GM10248 (cell line): ENCODE measurements at places on chromosomes 2 and 18.

DNA sequence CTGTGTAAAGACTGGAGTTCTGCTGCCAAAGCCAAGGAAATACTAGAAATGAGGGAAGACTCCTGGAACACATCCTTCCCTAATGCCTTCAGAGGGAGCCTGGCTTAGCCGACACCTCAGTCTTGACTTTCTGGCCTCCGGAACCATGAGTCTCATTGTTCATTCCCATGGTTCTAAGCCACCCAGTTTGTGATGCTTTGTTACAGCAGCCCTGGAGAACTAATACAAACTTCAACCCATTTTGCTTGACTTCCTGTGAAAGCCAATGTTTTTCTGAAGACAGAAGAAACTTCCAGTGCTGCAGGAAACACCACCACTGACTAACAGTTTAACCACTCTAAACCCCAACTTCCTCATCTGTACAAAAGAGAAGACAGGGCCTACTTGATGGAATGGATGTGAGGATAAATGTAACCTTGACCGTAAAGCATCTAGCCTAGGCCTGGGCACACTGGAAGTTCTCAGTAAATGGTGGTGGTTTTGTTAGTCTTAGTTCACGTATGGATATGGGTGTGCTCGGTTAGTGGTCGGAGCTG, 85.9 kb upstream of the RFX8 start:
- no peak for DNase-seq

DNA sequence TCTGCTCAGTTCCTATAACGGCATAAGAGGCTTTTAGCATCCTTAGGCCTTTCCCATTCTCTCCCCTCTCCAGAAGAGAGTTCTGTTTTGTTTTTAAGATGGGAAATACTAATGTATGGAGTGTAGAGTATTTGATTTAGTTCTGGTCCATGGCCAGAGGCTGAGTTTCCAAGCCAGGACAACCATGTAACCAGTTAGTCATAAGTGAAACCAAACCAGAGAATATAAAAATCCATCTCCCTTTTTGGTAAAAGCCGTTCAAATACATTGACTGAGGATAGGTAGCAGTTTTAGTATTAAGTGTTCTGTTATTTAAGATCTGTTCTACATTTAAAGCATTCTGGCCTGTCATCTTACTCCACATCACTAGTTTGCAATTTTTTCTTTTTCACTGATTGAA, 3.1 kb downstream of the PSMD1 start:
- no peak for DNase-seq

GRCh38 chr2:217302856-217303255, 443.0 kb upstream of the TNP1 start:
- no peak for DNase-seq

DNA sequence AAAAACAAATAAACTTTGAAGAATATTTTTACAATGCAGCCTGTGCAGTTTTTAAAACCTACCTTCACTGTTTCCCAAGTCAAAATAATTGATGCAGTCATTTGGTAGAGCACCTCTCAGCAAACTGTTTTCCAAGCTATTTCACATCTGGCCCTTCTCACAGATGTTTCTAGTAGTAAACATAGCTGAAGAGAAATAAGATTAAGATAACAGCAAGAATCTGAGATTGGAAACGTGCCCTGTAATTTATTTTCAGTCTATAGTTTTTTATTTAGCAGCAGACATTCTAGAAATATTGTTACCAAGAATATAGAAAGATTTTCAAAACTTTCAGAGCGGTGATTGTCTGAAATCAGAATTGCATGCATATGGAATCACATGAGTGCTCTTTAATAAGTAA, 440.2 kb downstream of the TRIB2 start:
- no peak for DNase-seq

DNA sequence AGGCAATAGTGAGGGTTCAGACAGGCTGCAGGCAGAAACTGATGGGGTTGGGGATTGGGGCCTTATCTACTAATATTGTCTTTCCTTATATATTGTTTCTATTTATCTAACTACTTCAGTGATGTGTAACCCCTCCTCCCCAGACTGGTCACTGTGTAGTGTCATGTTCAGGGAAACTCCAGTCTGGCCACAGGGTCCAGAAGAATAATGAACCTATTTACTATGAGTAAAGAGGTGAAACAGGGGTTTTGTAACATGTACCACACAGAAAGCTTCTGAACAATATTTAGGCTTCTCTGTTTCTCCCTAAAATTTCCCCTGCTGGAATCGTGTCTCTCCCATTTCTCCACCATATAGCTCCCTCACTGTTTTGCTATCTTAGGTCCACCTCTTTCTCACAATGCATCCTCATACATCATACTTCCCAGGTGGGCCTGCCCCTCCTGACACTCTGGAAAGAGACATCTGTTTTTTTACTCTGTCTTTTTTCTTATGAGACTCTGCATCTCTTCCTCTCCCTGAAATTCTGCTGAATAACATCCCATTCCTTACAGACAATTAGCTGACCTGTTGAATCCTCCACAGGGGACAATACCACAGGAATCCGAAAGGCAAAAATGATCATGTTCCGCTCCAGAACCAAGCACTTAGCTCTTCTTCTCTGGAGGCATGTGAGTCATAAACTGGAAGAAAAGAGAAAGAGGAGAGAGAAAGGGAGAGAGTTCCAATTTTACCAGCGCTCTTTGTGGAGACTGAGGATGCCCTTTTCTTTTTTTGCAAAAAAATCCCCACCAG, 154.8 kb downstream of the ZEB2 start:
- DNase-seq: peak; percentile 60

DNA sequence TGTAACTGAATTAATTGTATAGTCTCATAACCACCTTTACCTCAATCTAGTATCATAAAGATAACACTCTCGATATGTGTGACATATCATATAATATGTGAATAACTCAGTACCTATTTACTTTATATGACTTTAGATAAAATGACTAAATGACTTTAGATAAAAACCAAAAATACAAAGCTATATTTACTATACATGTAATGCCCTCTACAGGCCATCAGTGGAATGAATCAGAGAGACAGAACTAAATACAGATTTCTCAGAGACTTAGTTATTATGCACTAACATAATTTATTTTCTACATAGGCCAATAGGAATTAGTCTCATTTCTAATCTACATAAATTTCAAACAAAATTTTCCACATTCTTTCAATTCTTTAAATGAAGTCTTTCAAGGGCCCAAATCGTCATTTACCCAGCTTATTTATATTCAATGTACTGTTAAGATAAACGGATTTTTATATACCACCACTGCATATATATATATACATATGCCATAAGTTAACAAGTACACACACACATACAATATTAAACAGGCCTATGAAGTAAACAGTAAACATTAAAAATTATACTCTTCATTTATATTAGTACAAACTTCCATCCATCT, 219.9 kb downstream of the EXOC6B start:
- DNase-seq: peak; percentile 16

DNA sequence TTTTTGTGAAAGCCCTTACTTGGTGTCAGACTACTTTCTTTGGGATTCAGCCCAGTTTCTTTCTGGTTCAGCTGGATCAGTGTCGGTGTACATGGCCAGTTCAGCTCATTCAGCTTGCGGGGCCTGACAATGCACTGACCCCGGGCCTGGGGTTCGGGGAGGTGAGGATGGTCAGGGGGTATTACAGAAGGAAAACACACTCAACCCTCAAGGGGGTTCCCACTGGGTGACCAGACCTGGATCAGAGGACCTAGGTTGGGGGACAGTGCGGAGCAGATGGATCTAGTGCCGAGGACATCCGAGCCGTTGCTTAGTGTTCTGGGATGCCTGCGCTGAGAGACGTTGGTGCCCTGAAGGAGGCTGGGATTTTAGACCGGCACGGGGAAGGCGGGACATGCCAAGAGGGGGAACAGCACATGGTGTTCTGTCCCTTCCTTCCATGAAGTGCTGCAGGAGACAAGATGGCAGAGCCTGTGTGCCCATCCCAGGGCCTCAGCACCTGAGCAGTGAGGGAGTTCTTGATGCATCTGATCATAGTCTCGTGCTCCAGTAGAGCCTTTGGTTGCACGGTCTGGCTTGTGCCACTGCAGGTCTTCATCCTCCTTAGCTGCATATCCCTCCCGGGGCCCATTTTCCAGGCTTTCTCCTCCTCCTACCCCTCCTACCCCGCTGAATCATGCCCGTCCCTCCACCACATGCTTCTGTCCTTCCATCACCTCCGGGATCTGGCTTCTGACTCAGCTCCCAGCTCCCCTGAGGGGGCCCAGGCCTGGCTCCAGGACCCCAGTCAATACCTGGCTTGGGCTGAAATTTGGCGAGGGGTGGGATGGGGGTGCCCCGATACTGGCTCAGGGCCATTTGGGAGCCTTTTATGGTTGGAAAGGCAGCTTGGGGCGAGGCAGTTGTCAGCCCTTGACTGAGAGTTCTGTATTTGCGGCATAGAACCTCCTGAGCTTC, 18.0 kb downstream of the SPEG start:
- no peak for DNase-seq

- DNase-seq: no peak
These were observed 8.9 kb downstream of the ZFP36L2 start for GRCh38 chr2:43217228-43218154.

DNA sequence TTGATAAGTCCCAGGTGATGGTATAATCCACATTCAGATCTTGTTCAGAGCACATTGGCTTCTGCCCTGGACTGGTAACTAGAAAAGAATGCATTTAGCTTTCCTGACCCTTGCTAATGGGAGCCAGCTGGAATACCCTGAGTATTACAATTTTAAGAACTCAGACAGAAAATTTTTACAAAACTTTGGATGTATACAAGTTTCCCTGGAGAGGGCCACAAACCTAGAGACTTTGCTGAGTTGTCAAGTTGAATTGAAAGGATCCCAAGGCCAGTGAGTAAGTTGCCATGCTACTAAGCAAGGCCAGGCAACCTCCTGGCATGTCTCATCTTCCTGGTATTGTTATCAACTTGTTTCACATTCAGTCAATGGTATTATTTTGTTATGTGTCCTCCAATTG, 20.0 kb upstream of the NABP1 start:
- DNase-seq: no peak

DNA sequence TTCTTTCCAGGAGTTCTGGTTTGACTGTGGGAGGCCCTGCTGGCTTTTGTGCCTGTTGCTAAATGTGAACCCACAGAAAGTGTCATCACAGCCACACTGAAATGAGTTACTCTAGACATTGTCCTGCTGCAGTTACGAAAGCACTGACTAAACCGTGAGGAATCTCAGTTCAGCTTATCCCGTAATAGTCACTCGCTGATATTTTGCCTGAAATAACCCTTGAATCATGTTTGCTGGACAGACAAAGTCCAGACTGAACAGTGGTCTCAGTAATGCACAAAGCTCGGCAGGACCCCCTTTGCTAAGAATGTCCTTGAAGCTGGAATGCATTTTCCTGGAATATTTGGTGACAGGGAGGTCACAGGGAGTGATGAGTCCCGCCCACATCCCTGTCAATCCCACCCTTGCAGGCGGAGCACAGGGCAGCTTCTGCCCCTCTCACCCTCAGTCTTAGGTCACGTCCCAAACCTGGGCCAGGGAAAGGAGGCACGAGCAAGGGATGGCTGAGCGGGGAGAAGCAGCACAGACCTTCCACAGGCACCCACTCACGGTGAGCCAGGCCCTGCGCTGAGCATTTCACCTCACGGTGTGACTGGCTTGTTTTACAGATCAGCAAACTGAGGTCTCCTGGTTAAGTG, 53.4 kb downstream of the ADI1 start:
- DNase-seq: no peak

GRCh38 chr2:120254178-120254577, 1.5 kb downstream of the RALB start:
- no peak for DNase-seq

DNA sequence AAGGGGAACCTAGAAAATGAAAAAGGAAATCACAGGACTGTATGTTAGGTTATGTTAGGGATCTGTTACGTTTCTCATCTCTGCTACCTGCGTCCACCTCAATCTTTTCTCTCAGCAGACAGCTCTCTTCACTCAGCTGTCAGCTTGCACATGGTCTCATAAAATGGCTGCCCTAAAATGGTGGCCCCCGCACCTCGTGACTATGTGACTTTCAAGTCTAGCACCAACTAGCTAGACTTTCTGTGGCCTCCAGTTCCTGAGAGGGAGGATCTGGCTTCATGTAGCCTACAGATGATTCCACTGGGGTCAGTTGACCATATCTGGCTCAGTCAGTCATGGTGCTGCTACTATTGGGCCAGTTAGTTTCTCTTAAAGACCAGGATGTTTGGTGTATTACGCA, 147.2 kb upstream of the SLC1A4 start:
- DNase-seq: no peak

GRCh38 chr2:23571527-23572282, 186.7 kb downstream of the KLHL29 start:
- DNase-seq: no peak

GRCh38 chr18:35689728-35690127, 108.2 kb downstream of the GALNT1 start:
- no peak for DNase-seq

DNA sequence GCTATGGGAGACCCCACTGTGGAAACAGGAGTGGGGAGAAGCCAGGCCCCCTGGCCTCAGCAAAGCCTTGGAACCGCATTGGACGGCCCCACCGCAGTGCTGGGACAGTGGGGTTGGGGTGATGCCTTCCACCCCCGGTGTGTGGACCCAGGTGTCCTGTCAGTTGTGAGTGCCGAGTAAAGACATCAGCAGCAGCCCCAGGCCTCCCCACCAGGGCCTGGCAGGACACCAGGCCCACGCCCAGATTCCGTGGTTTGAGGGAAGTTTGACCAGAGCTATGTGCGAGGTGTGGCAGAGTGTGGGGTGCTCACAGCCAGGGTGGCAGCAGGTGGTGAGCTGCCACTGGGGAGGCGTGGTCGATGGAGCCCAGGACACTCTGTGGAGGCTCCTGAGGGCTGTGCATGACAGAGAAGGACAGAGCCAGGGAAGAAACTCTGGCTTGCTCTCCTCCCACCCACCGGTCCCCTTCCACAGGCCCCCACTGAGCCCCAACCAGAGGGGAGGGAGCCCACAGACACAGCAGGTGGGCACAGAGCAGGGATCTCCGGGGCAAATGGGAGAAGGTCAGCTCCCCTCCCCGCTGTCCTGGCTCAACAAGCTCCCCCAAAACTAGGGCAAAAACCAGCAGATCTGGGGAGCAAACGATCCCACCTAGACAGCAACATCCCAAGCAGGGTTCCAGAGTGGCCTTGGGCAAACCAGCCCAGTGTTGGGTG, 69.1 kb downstream of the TWIST2 start:
- DNase-seq: no peak

DNA sequence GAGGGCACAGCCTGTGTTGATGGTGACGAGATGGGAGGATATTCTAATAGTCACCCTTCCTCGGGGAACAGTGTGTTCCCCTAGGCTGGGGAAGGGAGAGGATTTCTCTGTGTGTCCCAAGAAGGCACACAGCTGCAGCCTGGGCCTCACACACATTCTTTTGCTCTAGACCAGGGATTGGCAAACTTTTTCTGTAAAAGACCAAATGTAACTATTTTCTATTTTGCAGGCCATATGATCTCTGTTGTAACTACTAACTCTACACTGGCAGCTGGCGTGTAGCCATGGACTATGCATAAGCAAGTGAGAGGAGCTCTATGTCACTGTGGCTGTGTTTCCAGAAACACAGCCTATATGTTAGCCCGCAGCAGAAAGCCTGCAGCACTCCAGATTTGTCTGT, 65.8 kb downstream of the ARHGAP28 start:
- no peak for DNase-seq

DNA sequence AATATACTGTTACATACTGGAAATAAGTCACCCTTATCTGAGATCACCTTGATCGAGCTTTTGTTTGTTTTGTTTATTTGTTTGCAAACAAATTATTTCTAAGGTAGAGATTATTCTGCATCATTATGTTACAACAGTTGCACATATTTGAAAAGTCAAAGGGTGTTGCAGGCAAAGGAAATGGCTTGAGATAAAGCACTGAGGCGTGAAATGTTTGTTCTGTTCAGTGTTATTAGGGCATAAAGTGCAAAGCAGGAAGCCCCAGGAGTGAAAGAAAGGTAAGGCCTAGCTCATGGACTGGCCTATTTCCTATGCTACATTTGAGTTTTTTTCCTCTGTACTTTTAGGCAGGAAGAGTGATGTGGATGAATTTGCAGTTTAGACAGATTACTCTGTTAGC, 1815.6 kb upstream of the LRRTM1 start:
- DNase-seq: no peak
